Left renal pelvis (tissue), 4 donors: ENCODE measurements at places on chromosomes 4 and X. TPM values are rescaled to one million over a fixed set of nuclear protein-coding genes. Genes with fewer than 3 reads are reported as not detected.

GRCh38 chr4:157245351-157245750 is 24.8 kb downstream of the GRIA2 start:
- no peak for DNase-seq

- DNase-seq, result no peak
Observed at GRCh38 chrX:66001596-66001995, 38.3 kb downstream of the VSIG4 start.

MAP9 gene
- 17.0 TPM for polyA plus RNA-seq

DNA sequence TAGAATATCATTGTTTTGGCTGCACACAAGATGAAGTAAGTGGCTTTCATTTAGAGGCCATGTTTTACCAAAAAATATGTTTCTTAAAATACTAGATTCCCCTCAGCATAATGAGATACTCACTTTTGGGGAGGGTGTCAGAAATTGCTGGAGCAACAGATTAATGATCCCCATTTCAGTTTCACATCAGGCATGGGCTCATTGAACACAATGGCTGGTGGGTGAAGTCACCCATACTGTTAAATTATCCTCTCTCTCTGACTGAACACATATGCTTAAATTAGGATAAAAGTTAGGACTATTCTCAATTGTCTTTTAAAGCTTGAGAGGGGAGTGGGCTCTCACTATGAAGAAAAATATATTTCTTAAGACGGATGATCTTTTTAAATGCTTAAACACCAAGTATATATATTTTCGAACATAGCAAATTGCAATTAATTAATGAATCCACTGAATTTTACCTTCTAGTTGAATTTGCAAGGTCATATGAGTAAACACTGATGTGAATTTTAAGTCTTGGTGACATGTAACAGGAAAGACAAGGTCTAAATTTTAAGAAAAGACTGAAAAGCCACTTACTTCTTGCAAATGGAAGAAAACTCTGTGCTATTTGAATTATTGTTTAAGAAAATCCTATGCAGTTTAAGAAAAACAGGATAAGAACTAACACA is 2.5 kb downstream of the GPM6A start:
- DNase-seq, result no peak

- no peak for DNase-seq
Observed at GRCh38 chrX:4881277-4881676, 1167.8 kb upstream of the PRKX start.

KIT gene
- 19.7 TPM for polyA plus RNA-seq

DNA sequence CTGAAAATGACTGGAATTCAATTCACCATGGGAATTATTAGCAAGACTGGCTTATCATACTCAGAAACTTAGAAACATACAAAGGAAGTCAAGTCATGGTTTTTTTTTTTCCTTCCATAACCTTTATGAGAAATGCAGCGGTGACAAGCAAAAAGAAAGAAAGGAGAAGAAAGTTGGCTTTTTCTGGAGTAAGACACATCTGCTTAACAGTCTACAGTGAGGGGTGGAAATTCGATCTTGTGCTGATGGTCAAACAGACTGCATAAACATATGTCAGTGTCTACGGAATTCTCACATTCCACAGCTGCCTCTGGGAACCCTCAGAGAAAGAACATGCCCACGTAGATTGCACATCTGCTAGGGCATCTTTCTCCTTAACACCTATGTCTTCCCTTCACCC is 54.6 kb downstream of the PROM1 start:
- DNase-seq, result no peak

SSX2 gene
- not detected for polyA plus RNA-seq

AR gene
- polyA plus RNA-seq, result 4.3 TPM

DNA sequence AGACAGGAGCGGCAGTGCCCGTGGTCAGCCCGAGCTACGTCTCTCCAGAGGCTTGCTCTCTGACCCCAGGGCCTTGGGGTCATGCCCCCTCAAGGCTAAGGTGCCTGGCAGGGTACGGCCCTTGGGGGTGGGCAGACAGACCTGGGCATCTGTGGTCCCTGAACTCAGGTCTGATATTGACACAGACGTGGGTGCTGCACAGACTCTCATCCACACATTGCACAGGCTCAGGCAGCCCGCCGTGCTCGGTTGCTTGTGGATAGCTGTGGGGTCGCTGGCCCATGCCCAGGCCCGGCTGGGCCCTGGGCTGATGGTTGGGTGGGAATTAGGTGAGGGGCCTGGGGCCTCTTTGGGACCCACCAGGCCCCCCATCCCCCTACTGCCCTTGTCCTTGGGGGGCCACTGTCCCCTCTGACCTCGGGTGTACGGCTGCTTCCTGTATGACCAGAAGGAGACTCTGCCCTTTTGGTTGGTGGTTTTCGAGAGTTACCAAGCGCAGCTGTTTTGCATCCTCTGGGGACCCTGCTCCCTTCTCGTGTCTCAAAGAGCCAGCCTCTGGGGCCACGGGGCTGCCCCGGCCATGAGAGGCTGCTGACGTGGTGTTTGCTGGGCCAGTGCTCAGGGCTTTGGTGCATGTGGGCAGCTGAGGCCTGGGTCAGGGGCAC is 10.1 kb downstream of the FGFRL1 start:
- no peak for DNase-seq

PLXNB3 gene
- polyA plus RNA-seq, result 0.76 TPM

SPIN4 gene
- 32.1 TPM for polyA plus RNA-seq

DNA sequence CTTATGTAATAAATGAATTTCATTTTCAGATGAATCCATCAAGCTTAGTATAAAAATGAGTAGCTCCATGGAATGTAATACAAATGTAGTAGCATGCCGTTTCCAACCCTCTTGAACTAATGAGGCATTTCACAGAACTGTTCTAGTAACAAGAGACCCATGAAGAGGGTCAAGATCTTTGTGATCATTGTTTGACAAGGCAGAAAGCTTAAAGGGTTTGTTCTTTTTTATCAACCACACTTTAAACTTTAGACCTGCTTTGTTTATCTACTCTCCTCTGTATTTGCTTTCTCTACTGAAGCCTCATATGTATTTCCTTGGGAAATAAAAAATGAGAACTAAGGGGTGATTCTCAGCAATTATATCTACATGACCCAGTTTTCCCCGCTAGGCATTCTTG is 513.9 kb downstream of the ARAP2 start:
- no peak for DNase-seq

CT83 gene
- polyA plus RNA-seq, result not detected

- no peak for DNase-seq
Observed at GRCh38 chrX:104113222-104113965, 1.1 kb downstream of the ZCCHC18 start.

GRCh38 chrX:139423186-139423585 is 107.4 kb upstream of the F9 start:
- DNase-seq, result no peak

EDA gene
- polyA plus RNA-seq, result 13.5 TPM
